ENCODE measurements at places on chromosomes 1 and 21. TPM values are rescaled to one million over a fixed set of nuclear protein-coding genes. Genes with fewer than 3 reads are reported as not detected.

- no peak for DNase-seq
Measured at GRCh38 chr1:16882986-16883385, 12.8 kb upstream of the RNU1-2 start.

Gene C1orf52
- total RNA-seq: 24.7 TPM

- no peak for DNase-seq
Measured at GRCh38 chr1:184931566-184931965, 42.7 kb downstream of the NIBAN1 start.

Gene AXDND1
- total RNA-seq: 21.1 TPM

Gene MAP3K21
- total RNA-seq: 8.3 TPM

GRCh38 chr1:99740141-99740540, 26.3 kb downstream of the FRRS1 start:
- DNase-seq: no peak

All from mucosa of descending colon (tissue), 3 donors.